Ecto neural progenitor cell (in vitro differentiated cells): ENCODE measurements at places on chromosomes 7 and 10.

DNA sequence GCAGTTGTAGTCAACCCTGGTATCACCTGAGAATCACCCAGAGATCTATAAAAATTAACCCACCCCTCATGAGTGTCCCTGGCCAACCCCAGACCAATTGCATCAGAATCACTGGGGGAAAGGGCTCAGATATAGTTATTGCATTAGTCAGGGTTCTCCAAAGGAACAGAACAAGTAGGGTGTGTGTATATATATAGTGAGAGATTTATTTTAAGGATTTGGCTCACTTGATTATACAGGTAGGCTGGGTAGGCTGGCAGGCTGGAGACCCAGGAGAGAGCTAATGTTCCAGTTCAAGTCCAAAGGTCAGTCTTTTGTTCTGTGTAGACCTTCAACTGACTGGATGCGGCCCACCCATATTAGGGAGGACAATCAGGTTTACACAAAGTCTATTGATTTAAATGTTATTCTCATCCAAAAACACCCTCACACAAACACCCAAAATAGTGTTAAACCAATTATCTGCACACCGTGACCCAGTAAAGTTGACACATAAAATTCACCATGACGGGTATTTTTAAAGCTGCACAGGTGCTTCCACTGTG is 372.9 kb upstream of the NFE2L3 start:
- no peak for DNase-seq

- DNase-seq: peak; percentile 51
Observed at GRCh38 chr10:28875549-28876081, 198.3 kb downstream of the BAMBI start.

- DNase-seq: no peak
Observed at GRCh38 chr7:72406820-72407403, 5.2 kb downstream of the CALN1 start.

DNA sequence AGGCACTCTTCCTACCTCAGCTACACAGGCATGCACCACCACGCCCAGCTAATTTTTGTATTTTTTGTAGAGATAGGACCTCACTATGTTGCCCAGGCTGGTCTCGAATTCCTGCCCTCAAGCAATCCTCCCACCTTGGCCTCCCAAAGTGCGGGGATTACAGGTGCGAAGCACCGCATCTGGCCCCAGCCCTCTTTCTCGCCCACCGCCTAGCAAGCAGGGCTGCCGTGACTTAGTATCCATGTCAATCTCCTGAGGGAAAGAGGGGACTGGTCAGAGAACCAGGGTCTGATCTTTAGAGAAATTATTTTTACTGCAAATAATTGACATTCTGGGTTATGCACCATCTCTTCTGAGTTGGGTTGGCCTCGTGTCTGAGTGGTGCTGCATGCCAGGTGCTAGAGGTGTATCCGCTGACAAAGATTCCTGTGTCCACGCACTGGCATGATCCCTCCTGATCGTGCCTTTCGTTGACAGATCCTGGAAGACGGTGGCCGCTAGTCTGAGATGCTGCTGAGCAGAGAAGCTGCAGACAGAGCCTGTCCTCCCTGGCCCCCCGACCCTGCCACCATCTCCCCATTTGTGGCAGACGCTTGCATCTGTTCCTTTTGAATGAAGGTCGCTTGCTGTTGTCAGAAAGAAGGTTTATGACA is 22.7 kb downstream of the WIPI2 start:
- DNase-seq: no peak

DNA sequence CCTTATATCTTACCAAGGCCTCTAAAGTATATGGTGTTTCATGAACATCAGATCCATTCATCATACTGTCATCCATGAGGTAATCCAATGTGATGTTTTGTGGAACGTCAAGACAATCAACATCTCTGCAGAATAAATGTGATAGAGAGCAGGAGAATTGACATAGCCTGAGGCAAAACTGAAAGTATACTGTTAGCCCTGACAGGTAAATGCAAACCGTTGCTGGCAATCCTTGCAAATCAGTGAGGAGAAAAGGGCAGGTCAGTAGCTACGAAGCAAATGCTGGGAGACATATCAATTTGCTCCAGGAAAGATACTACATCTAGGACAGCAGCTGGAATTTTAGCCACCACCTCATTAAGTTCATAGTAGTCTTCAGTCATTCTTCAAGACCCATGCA is 4.5 kb upstream of the CCDC3 start:
- no peak for DNase-seq

GRCh38 chr7:55138663-55139062 is 119.8 kb downstream of the EGFR start:
- DNase-seq: no peak

- no peak for DNase-seq
Observed at GRCh38 chr7:135928136-135928535, 49.0 kb downstream of the MTPN start.

DNA sequence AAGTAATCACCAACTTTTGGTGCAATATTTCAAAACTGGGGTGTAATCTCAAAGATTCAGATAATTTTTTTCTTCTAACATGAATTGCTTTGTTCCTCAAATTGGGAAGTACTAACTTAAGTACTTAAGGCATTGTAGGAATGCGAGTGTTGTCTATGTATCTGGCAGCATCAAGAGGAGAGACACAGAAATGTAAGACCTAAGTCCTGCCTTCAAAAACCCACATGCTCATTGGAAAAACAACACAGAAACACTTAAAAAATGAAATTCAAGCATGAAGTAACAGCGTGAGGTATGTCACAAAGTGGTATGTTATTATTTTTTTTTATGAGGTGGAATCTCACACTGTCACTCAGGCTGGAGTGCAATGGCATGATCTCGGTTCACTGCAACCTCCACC is 288.5 kb downstream of the ZEB1 start:
- DNase-seq: no peak

- no peak for DNase-seq
Observed at GRCh38 chr10:117936566-117936965, 110.2 kb downstream of the RAB11FIP2 start.

DNA sequence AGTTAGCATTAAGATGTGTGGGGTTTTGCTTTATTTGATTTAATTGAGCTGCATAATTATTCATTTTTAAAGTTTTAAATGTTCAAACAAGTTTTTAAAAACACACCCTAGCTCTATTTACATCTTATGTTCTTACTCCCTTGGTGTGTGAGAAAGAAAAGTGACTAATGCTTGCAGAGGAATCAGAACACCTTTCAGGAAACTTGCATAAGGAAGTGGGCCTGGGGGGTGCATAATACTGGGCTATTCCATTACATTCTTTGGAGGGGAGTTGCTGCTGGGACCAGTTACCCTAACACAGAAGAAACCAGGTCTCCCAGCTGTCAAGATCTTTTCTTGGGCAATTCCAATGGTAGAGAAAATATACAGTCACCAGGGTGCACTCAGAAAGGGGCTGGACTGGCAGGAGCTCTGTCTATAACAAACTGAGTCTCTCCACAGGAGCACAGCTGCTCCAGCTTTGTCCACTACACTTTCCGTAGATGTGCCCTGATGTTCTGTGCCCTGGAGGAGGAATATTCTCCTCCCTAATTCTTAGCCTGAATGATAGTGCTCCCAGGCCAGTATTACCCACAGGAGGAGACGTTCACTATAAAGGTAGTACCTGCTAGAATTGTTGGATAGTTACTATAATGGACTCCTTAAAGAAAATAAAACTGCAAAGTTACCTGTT is 304.2 kb downstream of the CDC14C start:
- no peak for DNase-seq

DNA sequence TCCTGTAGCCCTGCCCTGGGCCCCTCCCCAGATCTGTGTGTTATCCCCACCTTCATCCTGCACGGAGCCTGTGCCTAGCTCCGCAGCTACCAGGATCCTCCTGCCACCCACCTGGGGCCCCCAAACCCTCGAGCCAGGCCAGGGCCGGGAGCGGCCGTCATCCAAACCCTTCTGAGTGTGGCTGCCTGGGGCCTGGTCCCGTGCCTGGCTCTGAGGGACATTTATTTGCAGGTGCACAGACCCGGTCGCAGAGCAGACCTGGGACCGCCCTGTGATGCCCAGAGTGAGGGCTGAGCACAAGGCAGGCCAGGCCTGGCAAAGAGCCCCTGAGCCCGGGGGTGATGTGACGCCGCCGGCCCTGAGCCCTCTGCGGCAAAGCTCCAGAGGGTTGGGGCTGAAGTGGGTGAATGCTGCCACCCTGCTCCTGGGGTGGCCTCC is 27.4 kb upstream of the INPP5A start:
- DNase-seq: no peak

GRCh38 chr7:18861514-18862118 is 255.8 kb downstream of the TWIST1 start:
- no peak for DNase-seq

DNA sequence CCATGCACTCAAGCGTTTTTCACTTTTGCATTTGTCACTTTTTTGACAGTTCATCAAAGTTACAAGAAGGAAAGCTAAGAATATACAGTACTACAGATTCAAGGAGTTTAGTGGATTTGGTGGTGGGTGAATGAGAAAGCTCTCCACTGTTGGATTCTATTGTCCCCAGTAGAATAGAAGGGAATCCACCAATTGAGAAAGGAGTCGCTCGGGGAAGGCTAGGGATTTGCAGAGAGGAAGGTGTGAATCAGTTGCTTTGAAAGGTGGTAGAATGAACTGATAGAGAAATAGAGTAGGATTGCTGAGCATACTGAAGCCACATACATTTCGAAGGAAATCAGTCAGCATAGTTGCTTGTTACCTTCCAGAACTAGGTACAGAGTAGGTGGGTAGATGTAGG is 33.7 kb upstream of the GLCCI1 start:
- DNase-seq: no peak

- DNase-seq: no peak
Observed at GRCh38 chr7:149851449-149851848, 13.3 kb downstream of the ZNF862 start.
